ENCODE measurements at places on chromosomes 16 and 17.
A peak's percentile ranks its signal among the peaks of the same experiment; 100 is the strongest.

DNA sequence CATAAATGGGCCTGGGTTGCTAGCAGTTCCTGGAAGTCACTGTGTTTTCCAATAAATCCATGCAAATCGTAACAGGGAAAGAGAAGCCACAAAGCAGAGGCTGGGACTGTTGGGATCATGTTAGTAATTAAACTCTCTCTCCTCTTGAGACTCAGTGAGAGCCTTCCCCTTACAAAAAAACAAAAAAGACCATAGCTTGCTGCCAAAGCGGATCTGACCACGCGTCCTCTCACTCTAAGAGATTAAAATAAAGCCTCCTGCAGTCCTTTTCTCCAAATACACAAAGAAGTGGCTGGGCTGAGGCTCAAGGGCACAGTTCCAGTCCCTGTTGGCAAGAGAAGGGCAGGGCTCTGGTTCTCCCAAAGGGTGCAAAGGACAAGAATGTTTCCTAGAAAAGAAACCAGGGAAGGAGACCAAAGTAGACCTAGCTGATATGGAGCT is 38.5 kb downstream of the PIGL start:
- ATAC-seq: no peak

DNA sequence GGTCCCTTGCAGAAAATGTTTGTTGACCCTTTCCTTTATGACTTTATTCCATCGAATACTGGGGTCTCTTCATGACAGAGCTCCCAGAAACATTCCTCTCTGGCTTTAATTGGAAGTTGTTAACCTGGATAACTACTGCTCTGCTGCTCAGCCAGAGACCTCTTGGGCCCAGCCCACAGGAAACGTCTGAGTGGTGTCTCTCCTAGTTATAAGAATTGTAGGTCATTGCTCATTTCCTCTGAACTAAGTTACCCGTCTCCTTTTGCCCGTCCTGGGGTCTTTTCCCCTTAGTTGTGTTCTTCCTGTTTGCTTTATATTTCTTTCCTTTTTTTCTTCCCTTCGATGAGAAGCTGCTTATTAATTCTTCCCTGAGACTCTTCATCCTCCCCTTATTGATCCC is 9.0 kb downstream of the MAP2K6 start:
- no peak for ATAC-seq

- ATAC-seq: peak; percentile 52
Observed at GRCh38 chr16:85067426-85067825, 39.8 kb downstream of the KIAA0513 start.

DNA sequence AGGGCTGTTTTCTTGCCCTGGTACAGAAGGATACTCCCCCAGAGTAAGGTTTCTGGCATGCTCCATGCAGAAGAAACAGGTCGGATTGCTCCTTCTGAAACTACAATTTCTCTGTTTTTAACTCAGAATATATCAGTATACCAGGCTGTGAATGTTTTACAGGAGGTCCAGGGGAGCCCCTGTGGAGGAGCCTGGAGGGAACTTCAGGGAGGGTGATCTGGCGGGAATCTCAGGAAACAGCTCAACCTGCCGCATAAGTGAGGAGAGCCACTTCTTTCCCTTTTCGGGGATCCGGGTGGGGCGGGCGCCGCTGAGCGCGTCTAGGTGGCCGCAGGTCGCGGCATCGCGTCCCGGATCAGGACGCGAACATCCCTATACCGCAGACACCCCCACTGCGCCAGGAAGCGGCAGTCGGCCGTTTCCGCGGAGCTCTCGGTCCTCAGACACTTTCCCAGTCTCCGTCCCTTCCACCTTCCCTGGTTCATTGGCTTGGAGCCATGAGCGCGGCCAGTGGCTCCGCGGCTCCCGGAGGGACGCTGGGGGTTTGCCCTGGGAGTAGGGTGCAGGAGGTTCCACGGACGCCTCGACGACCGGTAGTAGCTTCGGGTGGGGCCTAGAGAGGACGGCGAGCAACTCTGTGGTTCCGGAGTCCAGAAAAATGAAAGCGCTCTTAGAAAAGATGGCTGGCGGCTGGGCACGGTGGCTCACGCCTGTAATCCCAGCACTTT is 3.1 kb upstream of the ZNF764 start:
- no peak for ATAC-seq

DNA sequence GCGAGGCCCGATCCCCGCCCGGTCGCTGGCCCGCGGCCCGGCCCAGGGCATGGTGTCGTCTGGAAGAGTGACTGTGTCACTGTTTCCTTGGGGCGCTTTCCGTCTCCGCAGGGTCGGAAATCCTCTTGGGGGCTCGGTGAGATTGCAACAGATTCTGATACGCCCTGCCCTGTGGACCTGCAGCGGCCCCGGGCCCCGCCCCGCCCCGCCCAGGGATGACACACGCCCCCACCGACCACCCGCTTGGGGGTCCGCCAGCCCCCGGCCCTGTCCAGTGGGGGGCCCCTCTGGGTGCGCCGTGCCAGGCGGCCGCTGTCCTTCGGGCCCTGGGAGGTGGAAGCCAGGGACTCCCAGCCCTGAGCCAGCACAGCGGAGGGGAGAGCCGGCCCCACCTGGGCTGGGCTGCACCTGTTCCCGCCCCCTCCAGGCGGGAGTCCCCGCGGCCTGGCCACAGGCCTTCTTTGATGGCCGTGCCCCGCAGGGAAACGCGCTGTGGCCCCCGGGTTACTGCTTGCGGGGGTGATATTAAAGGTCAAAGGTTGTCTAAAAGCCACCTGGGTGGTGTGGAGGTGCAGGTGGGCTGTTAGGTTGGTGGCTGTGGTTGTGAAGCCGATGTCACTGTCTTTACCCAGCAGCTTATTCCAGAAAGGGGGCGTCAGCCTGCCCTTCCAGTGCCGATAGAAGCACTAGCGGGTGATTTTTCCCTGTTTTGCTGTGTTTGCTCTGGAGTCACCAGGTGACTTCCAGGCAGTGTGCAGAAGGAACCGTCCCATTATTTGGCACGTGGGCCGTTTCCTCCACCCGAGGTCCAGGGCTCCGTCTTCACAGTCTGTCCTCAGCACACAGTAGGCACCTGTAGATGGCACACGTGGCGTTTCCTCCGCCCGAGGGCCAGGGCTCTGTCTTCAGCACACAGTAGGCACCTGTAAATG is 752 bp downstream of the TBC1D24 start:
- no peak for ATAC-seq

DNA sequence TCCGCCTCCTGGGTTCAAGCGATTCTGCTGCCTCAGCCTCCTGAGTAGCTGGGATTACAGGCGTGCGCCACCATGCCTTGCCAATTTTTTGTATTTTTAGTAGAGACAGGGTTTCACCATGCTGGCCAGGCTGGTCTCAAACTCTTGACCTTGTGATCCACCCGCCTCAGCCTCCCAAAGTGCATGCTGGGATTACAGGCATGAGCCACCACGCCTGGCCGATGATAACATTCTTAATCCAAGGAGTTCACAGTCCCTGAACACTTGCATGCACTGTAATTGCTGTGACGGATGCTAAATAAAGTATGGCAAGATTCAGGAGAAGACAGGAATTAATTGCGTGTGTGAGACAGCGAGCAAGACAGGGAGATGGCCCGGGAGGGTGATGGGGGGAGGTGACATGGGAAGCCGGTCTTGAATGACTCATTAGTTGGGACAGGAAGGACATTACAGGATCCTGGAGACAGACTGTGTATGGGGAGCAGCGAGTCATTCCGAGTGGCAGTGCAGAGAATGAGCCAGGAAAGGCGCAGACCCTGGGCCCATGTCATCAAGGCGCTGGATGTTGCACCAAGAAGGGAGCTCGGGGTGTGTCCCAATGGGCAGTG is 6.7 kb downstream of the ABCA3 start:
- peak; percentile 48 for ATAC-seq

DNA sequence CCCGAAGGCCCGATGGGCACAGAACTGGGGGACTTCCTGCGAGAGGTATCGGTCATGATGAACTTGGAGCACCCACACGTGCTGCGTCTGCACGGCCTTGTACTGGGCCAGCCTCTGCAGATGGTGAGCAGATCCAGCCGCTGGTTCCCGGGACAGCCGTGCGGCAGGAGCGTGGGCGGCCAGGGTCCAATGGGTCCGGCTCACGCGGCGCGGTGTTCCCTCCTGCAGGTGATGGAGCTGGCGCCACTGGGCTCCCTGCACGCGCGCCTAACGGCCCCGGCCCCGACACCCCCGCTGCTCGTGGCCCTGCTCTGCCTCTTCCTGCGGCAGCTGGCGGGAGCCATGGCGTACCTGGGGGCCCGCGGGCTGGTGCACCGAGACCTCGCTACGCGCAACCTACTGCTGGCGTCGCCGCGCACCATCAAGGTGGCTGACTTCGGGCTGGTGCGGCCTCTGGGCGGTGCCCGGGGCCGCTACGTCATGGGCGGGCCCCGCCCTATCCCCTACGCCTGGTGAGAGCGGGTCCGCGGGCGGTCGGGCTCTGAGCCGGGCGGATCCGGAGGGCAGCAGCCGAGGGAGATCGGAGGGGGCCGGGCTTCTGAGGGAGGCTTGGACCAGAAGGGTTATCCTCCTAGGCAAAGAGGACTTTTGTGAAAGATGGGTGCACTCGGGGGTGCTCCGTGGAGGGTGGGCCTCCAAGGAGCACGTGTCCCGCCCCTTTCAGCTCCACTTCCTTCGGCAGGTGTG is 3.0 kb downstream of the TNK1 start:
- peak; percentile 31 for ATAC-seq

All from esophagus mucosa (tissue), 1 donor.